A375 (cell line): ENCODE measurements at places on chromosomes 4 and X. TPM values are rescaled to one million over a fixed set of nuclear protein-coding genes. Genes with fewer than 3 reads are reported as not detected.

The ZNF330 gene
- total RNA-seq: 25.7 and 27.7 TPM in 2 replicates

The RHOXF2 gene
- not detected in 2 replicates for total RNA-seq

The PDGFC gene
- 7.7 and 11.0 TPM in 2 replicates for total RNA-seq

The CLCN3 gene
- 25.7 and 30.7 TPM in 2 replicates for total RNA-seq

The IGSF1 gene
- total RNA-seq: 0.13 and 0.15 TPM in 2 replicates

The TRPC5OS gene
- not detected in 2 replicates for total RNA-seq

The BEND2 gene
- total RNA-seq: not detected in 2 replicates

The CDKL2 gene
- total RNA-seq: not detected in 2 replicates

The RASL11B gene
- total RNA-seq: not detected in 2 replicates

The NPNT gene
- 0.11 TPM in 1 of 2 replicates, not detected in the other for total RNA-seq

The SERTM2 gene
- total RNA-seq: not detected in 2 replicates

The TMSB15B gene
- 1.5 and 2.1 TPM in 2 replicates for total RNA-seq

The HMGN5 gene
- total RNA-seq: 0.32 and 1.4 TPM in 2 replicates
